ELR (cell line): ENCODE measurements at places on chromosomes 7 and 10.

- DNase-seq, result no peak
These were observed 1.3 kb downstream of the MIOS start for GRCh38 chr7:7567898-7568531.

GRCh38 chr10:47303866-47304265, 3.9 kb downstream of the GDF10 start:
- no peak for DNase-seq

- DNase-seq, result no peak
These were observed 73.6 kb downstream of the ATXN7L1 start for GRCh38 chr7:105802604-105803428.

DNA sequence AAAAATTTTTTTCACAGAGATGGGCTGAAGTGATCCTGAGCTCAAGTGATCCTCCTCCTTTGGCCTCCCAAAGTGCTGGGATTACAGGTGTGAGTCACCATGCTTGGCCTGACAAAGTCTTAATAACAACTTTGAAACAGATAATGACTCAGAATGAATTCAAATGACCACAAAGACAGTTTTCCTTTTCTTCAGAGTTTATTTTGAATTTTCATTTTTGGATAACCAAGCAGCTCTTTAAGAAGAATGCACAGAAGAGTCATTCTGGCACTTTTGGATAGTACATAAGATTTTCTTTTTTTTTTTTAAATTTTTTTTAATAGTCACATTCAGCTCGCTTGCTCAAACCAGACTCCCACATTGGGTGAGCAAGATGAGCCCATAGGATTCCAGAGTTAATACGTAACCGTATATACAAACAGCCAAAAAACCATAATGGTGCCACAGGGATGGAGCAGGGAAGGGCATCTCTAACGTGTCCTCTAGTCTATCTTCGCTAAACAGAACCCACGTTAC, 43.0 kb upstream of the NMT2 start:
- DNase-seq, result peak; percentile 95

GRCh38 chr10:113592380-113592779, 39.5 kb downstream of the HABP2 start:
- no peak for DNase-seq

GRCh38 chr10:79402951-79403350, 42.5 kb downstream of the ZCCHC24 start:
- no peak for DNase-seq

- DNase-seq, result peak; percentile 70
These were observed 97.6 kb upstream of the ZNF438 start for GRCh38 chr10:31129271-31129670.

DNA sequence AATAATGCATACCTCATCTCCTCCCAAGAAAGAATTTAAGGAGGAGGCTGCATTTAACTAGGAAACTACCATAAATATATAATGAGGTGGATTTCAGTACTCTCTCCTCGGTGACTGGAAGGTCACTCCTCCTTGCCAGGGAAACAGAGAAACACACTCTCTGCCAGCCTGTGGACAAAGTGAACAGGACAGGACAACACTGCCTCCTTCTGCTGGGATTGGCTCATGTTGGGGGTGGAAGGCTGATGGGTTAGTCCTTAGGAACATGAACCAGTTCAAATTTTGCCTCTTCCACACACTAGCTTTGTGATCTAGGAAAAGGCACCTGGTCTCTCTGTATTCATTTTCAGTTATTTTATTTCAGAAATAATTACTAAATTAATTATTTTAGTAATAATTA, 50.6 kb upstream of the STEAP4 start:
- no peak for DNase-seq

- DNase-seq, result no peak
These were observed 169.3 kb upstream of the PRSS1 start for GRCh38 chr7:142579946-142580345.

GRCh38 chr10:29620112-29620690, 14.6 kb downstream of the SVIL start:
- no peak for DNase-seq

- no peak for DNase-seq
These were observed 14.3 kb downstream of the CPED1 start for GRCh38 chr7:121002757-121003200.

GRCh38 chr10:33759191-33759590, 424.7 kb upstream of the NRP1 start:
- no peak for DNase-seq

DNA sequence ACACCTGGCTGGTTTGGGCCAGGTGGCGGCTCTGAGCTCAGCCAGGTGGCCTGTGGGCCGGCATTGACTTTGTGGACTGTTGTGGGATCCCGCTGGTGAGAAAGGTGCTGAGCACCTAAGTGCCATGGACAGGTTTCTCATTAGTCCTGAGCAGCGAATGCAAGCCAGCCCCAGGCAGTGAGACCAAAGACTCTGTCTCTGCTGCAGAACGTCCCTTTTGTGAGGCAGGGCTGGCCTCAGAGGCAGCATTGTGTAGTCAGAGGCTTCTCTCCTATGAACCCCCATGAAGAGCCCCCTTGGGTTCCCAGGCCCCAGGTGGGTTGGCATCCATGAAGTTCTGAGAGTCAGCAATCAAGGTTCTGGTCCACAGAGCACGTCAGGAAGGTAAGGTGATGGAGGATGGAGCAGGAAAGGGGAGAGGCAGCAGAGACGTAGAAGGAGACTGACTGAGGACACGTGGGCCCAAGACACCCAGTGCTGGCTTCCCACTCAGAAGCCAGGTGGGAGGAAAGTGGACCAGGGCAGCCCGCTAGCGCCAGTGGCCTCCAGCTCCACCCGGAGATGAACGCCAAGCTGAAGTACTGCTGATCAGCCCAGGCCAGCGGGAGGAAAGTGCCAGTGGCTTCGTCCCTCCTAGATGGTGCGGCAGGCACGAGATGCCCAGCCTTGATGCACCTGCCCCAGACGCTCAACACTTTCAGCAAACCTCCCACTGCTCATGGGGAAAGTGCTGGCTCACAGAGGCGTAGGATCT, 19.2 kb upstream of the PTPRN2 start:
- no peak for DNase-seq

DNA sequence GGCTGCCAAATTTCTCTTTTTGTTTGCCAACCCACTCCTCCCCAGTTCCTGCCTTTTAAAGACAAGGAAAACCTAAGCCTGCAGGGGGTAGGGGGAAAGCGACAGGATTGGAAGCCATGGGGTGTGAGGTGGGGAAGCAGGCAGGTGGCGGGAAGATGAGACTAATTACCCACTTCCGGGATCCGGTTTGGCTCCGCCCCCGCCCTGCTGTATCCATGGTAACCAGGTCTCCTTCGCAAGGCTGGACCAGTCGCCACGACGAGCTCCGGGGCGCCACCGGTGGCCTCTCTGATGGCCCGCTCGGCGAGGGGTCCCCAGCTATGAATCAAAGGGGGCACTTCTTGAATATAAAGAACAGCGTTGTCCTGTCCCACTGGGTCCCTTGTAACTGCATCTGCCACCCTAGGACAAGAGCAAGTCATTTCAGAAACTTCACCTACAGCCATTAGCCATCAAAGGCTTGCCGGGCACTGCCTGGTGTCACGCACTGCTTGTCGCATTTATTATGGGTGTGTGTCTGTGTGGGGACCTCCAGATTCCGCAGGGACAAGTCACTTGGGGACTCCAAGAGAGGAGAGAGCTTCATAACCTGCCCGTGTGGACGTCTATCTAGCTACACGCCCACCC, 55.4 kb upstream of the LMTK2 start:
- no peak for DNase-seq

- peak; percentile 83 for DNase-seq
These were observed 123.3 kb downstream of the AOAH start for GRCh38 chr7:36600869-36601530.

DNA sequence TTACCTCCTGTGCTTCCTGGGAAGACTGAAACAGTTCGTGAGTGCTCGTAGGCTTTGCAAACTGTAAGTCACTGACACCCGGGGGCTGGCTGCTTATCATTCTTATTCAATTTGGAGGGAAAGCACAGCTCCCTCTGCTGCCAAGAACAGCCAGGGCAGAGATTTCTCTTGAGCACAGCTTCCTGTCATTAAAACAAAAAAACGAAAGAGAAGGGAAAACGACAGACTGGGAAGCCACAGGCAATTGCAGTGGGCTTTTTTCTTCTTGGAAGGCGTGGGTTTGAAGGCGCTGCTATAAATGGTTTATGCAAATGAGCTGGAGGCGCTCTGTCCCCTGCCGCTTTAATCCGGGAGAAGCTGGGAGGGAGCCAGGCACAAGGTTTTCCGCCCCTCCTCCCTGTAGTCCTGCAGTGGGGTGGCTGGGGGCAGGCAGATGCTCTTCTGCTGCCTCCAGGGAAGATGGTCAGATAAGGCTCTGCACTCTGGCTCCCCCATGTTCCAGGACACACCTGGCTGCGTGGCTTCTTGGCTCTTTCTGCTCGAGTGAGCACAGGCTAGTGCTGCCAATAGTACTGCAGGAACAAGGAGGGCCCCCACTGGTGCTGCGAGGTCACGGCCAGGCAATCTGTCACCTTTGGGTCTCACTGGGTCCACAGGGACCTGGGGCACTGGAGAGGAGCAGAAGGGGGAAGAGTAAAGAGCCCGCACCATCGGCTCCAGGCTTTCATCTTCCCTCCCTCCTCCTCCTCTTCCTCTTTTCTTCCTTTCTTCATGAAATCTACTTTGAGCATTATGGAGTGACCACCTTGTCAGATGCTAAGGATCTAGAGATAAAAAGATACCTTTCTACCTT, 49.5 kb downstream of the NEURL1 start:
- DNase-seq, result peak; percentile 72

DNA sequence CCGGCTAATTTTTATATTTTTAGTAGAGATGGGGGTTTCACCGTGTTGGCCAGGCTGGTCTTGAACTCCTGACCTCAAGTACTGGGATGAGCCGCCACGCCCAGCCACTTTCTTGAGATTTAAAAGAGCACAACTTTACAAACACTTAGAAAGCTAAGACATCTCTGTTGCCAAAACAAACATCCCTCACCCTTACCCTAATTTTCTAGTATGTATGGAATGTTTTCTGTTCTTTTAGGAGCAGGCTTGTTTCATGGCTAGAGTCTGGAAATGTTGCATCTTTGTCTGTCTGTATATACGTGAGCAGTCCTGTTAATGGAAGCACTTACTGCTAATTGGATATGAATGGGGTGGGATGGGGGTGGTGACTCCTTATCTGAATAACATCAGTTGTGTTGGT, 2.9 kb downstream of the OLAH start:
- DNase-seq, result no peak

DNA sequence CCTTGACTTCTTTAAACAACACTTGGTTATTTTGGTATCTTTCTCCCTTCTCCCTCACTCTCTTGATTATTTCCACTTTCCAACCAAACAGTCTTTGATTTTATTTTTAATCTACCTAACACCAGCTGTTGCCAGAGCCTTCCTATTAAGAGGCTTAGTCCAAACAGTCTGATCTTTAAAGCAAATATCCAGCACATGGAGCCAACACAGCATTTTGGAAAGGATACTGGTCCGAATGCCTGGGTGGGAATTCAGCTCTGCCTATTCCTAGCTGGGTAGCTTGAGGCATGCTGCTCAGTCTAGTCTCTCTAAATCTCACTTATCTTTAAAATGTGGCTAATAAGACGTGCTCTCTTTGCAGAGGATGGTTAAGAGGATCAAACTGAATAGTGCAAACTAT, 129.3 kb downstream of the NRCAM start:
- no peak for DNase-seq

DNA sequence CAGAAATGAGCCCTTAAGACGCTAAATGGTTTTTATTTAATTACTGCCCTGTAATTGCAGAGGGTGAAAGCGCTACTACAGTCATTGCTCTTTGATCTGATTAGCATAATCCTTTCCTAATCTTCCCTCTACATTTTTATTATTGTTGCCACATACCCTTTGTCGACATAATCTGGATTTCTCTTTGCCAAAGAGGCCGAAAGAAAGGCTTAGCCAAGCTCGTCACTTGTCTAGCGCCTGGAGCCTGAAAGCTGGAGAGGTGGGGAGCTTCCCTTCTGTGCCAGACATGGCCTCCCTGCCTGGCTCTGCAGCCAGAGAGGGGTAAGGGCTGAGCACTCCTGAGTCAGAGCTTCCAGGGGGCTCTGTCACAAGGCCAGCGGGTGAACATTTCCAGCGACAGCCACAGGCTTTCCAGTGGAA, 145.9 kb downstream of the PRKAG2 start:
- DNase-seq, result no peak
